ENCODE measurements at places on chromosomes 12 and 14.

- no peak for DNase-seq
Measured at GRCh38 chr14:76168531-76168930, 16.8 kb downstream of the GPATCH2L start.

GRCh38 chr14:72515779-72516770 lies 377.8 kb downstream of the DPF3 start:
- no peak for DNase-seq

GRCh38 chr14:67973436-67973835 lies 153.9 kb downstream of the RAD51B start:
- DNase-seq: no peak

GRCh38 chr12:96256672-96257361 lies 62.6 kb downstream of the ELK3 start:
- no peak for DNase-seq

Measured in AG08396 (cell line).